Iris pigment epithelial cell (primary cell): ENCODE measurements at places on chromosomes 6 and 20.

DNA sequence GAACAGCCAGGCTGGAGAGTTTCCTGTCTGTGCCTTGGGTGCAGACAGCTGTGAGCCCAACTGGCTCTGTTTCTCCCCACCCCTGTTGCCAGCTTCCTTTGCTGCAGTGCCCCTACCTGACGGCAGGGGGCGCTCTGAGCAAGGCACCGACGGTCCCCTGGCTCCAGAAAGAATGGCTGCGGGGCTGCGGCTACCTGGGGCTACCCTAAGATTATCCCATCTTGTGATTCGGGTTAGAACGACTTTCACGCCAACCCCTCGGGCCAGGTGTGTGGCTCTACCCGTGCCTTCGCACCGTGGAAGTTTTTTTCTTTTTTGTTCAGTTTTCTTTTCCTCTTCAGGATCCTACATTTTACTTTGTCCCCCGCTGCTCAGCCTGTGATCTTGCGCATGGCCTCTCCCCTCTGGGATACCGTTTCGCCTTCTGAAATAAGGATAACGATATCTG, 33.4 kb upstream of the AAR2 start:
- peak; percentile 22 for DNase-seq

GRCh38 chr20:50020288-50020687, 37.5 kb downstream of the SNAI1 start:
- DNase-seq: peak; percentile 75

DNA sequence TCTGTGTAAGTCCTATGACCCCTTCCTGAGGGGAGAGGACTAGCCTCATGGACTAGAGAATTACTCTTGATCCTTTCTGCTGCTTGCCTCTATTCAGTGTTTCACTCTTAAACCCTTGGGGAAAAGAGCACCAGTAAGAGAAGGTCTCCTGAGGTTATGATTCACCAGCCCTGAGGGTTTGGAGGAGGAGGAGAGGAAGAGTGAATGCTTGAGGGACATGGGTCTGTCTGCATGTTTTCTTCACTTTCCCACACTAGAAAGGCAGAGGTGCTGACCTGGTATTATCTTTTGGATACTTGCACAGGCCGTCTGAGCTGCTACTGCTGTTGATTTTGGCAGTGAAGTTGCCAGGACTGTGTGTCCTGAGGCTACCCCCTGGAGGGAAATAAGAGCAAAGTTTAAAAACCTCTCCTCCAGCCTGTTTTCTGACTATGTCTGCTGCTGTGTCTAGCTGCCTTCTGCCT, 78.3 kb downstream of the CD109 start:
- DNase-seq: peak; percentile 99

- no peak for DNase-seq
These were observed 96.2 kb upstream of the VGLL2 start for GRCh38 chr6:117169064-117169665.

DNA sequence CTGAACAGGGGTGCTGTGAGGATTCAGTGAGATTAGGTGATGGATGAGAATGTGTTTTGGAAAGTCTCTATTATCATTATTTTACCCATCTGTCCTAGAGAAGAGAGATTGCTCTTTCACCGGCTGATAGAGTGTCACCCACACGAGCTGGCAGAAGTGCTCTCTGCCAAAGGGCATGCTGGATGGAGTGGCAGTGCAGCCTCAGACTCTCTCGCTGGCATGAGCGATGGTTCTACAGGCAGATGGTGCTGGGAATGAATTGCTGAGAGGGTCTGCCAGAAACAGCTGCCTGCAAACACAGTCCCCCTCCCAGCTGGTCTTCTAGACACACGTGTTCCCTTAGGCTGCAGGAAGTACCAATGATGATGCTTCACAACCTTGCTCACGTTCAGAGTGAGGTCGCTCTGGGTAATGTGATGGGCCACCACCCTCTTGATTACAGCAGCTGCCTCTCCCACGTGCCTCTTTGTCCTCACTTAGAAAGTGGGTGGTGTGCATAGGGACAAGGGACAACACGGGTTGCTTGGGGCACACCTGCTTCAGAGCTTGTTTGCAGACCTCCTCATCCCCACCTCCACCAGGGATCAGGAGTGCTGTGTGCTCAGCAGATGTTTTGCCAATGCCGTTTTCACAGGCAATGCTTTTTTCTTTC, 84.7 kb downstream of the FOXA2 start:
- DNase-seq: no peak

DNA sequence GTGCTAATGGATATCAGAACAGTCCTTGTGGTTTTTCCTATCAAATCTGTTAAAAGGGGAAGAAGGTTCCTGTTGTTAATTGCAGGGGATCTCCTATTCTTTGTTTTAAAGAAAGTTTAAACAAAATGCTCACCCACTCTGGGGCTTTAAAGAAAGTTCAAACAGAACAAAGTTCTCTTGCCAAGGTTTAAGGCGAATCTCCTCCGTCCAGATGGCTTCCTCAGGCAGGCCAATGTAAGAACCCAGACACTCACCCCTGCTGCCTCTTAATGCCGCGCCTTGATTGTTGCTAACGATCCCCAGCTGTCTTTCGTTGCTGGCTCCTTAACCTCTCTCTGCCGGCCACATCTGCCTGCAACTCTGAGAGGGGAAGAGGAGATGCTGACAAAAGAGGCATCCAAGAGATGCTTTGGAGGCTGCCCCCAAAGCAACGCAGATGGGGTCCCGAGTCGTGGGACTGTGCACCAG, 235.0 kb upstream of the PRDM1 start:
- no peak for DNase-seq

DNA sequence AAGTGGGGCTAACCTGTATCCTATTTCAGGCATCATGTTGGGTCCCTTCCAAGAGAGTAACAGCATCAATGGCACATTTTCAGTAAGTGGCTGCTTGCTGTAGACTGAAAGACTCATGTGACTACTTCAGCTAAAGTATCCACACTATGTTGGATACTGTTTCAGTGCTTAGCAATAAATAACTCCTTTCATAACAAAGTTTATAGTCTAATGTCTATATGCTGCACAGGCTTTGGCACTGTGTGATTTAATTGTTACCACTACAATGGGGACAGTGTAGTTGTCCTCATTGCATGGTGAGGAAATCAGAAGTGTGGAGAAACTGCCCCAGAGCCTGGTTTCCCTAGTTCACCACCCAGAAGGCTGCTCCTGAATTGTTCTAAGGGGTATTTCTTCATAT, 318.0 kb upstream of the PTCHD4 start:
- peak; percentile 31 for DNase-seq

DNA sequence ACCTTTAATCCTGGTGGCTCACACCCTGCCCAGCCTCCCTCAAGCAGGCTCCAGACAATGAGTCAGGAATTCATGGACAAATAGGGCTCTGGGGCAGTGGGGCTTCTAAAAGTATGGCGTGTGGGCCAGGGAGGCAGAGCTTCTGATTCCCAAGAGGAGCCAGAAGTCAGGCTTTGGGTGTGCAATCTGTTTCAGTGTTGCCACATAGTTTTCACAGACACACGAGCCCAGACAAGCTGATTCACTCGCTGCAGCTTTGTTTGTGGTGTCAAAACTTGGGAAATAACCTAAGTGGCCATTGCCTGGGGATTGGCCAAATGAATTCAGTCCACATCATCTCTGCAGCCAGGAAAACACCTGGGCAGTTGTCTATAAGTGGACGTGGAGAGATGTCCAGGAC, 9.2 kb downstream of the PEDS1 start:
- peak; percentile 99 for DNase-seq

GRCh38 chr6:49898904-49899566, 32.7 kb upstream of the CRISP1 start:
- DNase-seq: no peak

DNA sequence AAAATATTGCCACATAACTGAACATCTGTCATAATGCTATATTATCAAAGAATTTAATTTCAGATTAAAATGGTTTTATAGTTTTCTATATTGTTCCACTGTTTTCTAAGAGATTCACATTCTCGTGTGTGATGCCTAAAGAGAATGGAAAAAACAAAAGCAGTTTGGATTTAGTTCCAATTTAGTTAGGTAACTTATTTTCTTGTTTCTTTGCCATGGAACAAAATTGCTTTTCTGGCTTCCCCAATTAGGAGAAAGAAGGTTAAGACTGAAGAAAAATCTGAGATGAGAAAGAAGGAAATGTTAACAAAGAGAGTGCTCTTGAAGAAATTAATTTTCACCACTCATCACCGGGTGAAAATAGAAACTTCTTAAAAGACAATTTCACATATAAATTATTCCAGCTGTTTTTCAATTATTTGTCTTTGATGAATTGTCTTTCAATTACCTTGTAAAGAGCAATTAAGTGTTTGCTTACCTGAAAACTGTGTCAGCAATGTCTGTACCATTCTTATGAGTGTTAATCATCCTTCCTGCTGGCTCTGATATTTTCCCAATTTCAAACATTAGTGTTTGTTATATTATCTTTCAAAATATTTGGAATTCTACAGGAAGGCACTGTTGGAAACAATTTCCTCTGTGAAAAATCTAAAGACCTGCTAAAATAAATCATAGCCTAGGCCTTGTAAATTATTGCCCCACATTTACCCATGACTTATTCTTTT, 19.5 kb downstream of the PHACTR2 start:
- DNase-seq: no peak

DNA sequence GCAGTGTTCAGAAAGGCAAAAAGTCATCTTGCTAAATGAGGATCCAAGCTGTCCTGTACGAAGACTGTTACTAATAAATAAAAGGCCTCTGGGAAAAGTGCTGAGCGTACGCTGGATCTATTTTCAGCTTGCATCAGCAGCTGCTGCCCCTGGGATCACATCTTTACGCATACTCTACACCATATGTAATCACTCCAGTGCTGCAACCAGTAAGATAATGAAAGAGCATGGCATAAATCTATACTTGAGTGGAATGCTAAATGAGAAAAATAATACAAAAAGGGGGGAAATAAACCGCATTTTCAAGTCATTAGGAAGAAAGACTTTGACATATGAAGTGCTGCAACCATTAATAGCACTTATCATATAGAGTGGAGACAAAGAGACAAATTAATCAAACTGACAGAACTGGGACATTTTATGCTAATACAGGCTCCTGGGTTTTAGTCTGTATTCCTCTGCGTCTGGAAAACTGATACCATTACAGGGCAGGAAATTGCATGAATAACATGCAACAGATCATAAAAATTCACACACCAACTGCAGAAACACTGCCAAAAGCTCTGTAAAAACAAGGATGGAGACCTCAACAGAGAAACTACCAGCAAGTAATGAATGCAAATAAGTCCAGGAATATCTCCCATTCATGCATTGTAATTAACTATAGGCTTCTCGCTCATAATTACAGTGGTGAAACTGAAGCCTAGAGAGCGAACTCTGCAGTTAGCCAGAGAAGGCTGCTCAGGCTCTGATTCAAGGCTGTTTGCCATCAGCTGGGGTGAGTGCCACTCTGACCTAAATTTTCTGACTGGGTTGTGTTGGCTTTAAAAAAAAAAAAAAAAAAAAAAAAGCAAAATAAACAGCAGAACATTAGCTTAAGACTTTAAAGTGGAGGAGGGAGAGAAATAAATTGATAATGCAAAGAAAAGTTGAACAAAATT, 83.8 kb downstream of the GJA10 start:
- peak; percentile 49 for DNase-seq

DNA sequence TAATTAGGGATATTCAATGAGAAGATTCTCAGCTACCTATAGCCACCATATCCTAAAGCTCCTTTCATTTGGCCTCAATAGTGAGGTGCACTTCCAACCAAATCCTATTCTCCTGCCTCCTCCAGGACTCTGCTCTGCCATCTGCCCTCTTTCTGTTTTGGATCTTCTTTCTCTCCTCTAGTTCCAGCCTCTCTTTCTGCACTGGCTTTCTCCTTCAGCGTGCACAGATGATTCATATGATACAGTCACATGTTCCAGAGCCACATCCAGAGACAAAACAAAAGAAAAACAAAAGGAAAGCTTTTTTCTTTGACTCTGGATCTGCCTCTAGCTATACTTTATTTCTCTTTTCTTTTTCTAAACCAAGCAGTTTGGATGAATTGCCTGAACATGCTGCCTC, 531.9 kb upstream of the MAN1A1 start:
- peak; percentile 7 for DNase-seq

- peak; percentile 63 for DNase-seq
These were observed 74.8 kb downstream of the GCNT2 start for GRCh38 chr6:10595731-10596664.

DNA sequence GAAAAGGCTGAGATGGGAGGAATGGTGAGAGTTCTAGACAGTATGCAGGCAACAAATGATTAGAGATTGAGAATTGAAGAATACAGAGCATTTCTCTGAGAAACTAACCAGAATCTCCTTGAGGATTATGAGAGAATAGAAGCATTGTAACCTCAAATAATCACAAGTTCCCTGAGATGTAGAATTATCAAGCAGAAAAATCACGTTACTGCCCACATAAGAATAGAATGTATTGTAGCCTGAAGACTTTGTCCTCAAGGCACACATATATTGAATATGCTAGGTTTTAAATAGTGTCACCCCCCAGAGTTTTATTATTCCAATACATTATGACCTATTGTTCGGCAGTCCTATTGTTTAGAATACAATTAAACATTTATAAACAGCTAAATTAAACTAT, 57.2 kb downstream of the CNKSR3 start:
- no peak for DNase-seq

- no peak for DNase-seq
These were observed 11.0 kb downstream of the TREM1 start for GRCh38 chr6:41275489-41275888.

DNA sequence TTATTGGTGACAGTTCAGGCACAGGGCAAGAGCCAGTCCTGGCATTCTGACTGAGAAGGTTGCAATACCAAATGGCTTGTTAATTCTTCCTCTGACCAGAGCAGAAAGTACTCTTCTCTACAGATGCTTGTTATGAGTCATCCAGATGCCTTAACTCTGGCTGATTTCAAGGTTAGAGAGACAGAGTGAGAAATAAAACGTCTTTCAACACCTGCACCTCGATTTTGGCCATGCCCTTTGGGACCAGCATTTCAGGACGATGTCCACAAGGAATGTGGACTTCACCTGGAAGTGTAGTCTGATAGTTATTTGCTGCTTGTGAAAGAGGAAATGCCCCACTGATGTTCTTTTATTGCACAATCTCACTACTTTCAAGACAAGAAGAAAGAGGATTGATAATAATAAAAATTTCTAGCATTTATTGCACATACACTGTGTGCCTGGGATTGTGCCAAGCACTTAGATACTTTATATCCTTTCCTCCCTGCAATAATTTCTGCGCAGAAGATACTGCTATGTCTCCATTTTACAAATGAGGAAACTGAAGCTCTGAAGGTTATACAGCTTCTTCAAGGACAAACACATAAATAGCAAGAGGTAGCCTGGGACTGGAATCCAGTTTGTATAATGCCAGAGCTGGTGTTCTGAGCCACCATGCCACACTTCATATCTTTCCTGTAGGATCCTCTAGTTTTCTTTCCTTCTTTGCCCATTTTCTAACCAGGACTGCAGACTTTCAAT, 33.5 kb upstream of the MCM3 start:
- DNase-seq: peak; percentile 79

DNA sequence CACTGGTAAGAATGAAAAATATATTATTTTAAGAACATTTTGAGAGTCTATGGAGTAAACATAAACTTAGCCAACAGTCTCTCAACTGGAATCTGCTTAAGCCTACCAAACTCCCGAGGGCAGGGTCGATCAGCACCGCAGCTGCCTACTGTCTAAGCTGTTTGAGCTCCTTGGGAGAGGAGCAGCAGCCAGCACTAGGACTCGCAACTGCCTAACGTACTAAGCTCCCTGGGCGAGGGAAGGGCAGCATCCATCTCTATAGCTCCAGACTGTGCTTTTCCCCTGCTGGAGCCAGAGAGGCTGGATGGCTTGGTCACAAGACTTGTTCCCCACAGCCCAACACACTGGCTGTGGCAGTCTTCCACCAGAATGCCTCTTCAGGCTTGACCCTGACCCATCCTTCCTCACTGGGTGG, 96.4 kb downstream of the MOXD1 start:
- DNase-seq: peak; percentile 47
